Effector memory CD4-positive, alpha-beta T cell (primary cell): ENCODE measurements at places on chromosomes 3 and 15.

GRCh38 chr3:70393881-70394612, 81.6 kb upstream of the MDFIC2 start:
- DNase-seq = no peak

DNA sequence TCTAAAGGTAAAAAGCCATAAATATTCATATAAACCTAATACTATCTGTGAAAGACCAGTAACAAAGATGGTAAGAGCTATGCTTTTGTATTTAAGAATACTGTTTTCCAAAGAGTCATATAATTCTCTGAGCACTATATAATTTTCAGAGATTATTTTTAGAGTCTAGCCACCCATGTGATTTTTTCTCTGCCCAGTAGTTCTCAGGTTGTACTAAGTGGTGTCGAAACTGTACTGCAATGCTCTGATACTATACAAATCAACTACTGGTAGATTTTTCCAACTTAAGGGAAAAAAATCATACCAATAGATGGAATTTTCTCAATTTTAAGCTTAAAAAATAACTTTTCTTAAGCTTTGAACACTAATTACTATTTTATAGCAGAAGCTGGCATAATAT, 104.8 kb downstream of the MYO5A start:
- no peak for DNase-seq

DNA sequence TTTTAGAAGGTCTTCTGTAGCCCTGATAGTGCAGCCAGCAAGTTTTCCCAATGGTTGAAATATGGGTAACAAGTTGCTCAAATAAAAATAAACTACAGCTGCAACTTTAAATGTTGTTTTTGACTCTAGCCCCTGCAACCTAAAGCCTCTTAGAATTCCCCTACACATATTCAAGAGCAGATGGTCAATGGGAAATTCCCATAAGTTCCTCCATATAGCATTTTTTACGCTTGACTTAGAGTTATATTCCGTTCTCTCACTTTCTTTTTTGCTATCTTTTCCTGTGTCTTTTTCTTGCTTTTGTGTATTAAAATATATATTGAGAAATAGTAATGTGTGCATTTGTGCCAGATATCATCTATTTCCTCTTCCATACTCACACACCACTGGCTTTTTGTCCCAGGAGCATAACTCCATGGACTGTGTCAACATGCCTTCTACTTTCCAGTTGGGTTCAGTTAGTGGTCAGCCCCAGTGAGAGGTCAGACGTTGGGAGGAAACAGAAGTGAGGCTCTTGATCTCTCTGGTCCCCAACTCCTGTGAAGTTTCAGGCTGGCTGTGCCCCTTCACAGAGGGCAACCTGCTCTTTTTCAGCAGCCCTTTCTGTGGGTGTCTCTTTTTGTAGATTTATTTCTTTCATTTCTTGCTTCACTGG, 63.3 kb upstream of the TP63 start:
- no peak for DNase-seq

GRCh38 chr15:29442532-29442931, 172.9 kb upstream of the NSMCE3 start:
- DNase-seq = no peak

DNA sequence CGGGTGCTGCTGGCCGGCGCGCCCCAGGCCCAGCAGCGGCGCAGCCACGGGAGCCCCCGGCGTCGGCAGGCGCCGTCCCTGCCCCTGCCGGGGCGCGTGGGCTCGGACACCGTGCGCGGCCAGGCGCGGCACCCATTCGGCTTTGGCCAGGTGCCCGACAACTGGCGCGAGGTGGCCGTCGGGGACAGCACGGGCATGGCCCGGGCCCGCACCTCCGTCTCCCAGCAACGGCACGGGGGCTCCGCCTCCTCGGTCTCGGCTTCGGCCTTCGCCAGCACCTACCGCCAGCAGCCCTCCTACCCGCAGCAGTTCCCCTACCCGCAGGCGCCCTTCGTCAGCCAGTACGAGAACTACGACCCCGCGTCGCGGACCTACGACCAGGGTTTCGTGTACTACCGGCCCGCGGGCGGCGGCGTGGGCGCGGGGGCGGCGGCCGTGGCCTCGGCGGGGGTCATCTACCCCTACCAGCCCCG, 777 bp downstream of the LOXL1 start:
- peak; percentile 22 for DNase-seq

GRCh38 chr3:107973152-107973551, 117.7 kb downstream of the CD47 start:
- no peak for DNase-seq

GRCh38 chr3:108441071-108441507, 69.3 kb downstream of the MYH15 start:
- no peak for DNase-seq

GRCh38 chr15:70376929-70377691, 279.4 kb upstream of the TLE3 start:
- no peak for DNase-seq

DNA sequence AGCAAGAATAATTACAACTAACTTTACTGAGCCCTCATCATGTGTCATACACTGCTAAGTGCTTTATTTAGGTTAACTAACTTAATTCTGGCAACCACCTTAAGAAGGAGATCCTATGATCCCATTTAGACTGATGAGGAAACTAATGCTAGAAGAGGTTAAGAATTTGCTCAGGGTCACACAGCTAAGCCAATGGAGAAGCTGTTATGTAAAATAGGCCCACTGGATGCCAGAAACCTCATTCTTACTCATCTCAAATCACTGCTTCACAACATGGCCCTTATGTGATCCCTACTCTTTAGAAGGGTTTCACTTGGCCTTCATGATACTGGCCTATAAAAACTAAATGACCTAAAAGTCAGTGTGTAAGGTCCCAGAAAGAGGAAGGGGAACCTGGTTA, 41.2 kb downstream of the IMPG2 start:
- DNase-seq = no peak

DNA sequence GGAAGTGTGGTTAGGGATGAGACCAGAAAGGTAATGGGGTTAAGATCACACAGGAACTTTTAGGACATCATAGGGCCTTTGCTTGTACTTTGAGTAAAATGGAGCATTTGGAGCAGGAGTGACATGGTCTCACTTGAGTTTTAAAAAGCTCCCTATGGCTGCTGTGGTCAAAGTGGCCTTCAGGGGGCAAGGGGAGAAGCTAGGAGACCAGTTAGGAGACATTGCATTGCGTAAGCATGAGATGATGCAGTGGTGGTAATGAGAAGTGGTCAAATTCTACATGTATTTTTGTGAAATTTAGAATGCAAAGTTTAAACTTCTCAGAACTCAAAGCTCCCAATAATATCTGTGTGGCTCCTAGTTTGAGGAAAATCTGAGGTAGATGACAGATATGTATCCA, 27.9 kb downstream of the MED12L start:
- DNase-seq = no peak

DNA sequence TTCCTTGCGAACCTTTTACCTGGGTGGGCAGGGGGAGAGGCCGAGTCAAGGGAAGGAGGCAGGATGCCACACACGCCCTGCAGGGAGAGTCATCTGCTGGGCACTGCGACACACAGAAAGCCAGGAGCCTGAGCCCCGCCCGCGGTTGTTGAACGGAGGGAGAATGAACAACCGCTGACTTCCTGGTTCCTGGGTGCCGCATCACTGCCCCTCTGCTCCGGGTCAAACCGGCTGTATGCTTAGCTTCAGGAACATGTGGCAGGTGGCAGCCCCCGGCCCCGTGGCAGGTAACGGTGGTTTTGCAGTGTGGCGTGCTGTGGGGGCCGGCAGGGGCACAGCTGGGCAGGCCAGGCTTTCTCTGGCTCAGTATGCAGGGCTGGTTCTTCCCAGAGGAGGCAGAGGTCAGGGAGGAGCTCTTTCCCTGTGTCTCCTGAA, 33.4 kb downstream of the APBA2 start:
- no peak for DNase-seq

DNA sequence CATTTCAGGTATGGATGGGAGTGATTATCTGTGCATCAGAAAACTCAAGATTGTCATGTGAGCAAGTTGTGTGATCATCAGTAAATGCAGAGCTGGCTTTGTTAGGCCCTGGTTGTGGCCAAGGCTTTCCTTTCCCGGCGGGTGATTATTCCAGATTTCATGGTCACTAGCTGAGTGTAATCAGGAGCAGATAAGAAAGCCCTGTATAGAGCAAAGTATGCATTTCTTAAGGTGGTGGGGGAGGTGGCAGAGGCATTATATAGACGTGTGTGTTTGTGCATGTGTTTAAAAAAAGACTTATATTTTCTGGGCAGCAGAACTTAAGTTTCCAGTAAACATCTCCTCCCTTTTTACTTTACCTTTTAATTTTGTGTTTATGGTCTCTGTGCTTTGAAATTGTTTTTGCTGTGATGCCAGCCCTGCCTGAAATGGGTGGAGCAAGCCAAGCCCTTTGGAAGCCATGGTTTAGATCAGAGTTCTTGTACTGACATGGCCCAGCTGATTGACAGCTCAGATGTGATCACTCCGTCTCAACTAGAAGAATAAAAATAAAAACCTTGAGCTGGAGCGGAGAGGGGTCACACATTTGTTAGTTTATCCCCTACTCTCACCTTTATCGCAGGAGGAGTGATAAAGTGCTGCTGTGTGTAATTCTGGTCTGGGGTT, 22.2 kb downstream of the SMAD3 start:
- no peak for DNase-seq

DNA sequence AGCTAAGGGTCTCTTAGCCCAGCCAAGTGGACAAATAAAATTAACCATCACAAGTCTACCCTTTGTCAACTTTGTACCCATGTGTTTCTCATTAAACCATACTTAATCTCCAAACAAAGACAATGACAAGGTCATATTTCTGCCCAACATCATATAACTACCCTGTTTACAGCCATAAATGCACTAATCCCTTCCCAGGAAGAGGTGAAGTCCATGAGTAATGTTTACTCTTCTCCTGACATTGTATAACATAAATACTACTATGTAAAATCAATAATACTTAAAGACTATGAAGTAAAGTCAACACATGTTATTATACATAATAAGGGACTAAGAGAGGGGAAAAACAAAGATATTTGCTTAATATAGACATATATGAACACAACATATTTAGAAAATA, 38.5 kb upstream of the FAN1 start:
- no peak for DNase-seq

DNA sequence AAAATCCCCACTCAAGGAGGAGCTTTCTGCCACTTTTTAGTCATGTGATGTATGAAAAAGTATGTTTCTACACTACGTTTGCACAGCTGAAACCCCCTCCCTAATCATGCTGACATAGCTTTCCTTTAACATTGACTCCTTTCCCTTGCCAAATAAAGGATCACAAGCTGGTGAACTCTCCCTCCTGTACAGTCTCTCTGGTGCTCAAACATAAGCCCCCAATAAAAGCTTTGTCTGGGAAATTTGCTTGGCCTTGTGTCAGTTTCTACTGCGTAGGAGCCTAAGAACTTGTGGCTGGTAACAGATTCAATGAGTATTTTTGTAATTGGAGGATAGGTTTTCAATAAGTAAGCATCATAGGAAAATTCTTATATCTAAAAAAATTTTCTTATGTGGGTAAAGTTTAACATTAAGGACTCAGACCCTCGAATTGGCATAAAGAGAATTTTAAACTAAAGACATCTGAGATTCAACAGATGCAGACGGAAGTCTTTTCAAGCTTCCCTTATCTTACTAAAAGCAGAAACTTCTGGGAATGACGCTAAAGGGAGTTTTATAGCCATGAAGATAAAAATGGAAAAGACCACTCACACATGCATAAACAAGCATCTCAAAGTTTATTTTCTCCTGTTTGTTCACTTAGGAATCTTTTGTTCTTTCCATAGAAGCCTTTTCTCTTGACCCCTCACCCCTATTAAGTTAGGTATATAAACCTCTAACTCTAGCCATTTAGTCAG, 44.1 kb upstream of the P2RY1 start:
- DNase-seq = no peak

DNA sequence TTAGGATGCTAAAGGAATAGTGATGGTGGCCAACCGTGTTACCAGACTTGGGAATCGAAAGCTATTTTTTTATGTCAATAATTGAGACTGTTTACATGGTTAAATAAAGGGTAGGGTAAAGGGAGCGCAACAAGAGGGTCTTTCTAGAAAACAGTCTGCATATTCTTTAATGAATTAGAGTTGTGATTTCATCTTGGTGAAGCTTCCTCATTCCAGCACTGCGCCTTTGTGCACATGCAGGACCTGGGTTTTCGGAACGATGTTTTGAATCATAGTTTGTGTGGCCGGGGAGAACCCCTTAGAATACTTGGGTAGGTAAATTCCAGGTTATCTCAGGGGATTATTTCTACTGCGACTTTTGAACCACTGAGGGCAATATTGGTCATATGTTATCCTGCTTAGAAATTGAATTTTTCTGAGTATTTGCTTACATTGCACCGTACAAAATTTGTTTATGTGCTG, 1.3 kb downstream of the PIK3CA start:
- DNase-seq = peak; percentile 33

DNA sequence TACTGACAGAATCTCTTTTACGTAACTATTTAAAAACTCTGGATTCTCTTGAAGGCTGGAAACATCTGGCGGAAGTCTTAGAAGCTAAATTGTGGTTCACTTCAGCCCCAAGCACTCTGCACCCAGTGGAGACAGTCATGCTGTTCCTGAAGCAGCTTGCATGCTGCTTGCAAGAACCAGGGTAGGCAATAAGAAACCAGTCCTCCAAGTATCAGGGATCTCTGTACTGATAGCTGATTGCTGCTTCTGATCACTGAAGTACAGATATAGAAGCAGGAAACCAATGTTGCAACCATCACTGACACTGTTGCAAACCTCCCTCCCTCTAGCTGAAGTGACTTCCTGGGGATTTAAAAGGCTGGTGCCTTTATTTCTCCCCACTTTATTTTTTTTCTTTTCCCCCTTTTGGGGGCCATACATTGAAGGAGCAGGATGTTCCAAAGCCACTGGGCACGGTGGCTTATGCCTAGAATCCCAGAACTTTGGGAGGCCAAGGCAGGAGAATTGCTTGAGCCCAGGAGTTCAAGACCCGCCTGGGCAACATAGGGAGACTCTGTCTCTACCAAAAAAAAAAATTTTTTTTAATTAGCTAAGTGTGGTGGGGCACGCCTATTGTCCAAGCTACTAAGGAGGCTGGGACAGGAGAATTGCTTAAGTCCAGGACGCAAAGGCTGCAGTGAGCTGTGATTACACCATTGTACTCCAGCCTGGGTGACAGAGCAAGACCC, 15.3 kb downstream of the SPCS1 start:
- no peak for DNase-seq

DNA sequence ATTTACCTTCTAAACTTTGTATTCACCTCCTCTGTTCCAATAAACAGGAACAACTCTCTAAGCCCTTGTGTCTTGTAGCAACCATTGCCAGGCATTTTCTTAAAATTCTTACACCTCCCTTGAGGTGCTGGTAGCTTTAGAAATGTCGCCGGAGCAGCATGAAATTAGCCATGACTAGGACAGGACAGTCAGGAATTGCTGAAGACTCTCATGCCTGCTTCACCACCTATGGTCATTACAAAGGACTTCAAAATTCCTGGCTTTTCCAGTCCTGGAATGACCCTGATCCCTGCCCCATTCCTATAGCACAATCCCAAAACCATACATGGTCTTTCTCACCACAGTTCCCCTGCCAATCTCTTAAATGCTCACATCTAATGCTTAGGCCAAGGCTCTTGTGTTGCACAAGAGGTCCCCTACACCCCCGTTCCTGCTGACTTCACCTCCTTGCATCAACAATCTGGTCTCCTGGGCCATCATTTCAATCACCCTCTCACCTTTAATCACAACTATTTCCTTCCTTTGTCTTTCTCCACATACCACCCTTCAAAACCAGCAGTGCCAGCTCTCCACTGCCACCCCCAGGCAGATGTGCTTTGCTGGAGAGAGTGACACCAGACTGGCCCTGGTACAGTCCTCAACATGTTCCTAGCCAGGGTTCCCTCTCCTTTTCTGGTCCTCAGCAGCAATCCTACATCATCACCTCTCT, 113.2 kb upstream of the TJP1 start:
- DNase-seq = no peak
